Aorta (tissue), 5 donors: ENCODE measurements at places on chromosomes 11 and 22. TPM values are rescaled to one million over a fixed set of nuclear protein-coding genes. Genes with fewer than 3 reads are reported as not detected.

The PKNOX2 gene
- 1.8 TPM for polyA plus RNA-seq

The OR8B8 gene
- not detected for polyA plus RNA-seq

The OR51L1 gene
- polyA plus RNA-seq: not detected

The SMC1B gene
- not detected for polyA plus RNA-seq

The SERPINH1 gene
- 112 TPM for polyA plus RNA-seq

The KCNQ1 gene
- polyA plus RNA-seq: 5.4 TPM

The MIOX gene
- not detected for polyA plus RNA-seq

The IGSF22 gene
- polyA plus RNA-seq: not detected

The SLC37A2 gene
- polyA plus RNA-seq: 6.8 TPM

The NLRP6 gene
- polyA plus RNA-seq: 6.1 TPM

The POU2F3 gene
- 2.4 TPM for polyA plus RNA-seq

The WNT7B gene
- polyA plus RNA-seq: not detected

The ZFP91 gene
- 20.3 TPM for polyA plus RNA-seq

The MS4A14 gene
- polyA plus RNA-seq: not detected

The TIMP3 gene
- polyA plus RNA-seq: 34.4 TPM

The NKAPD1 gene
- polyA plus RNA-seq: 19.7 TPM

The NRGN gene
- 15.4 TPM for polyA plus RNA-seq

The KRTAP5-7 gene
- not detected for polyA plus RNA-seq
